Stimulated activated memory B cell treated with anti-CD40 and anti-IgM and Interleukin-4, amounts not matched to agents 10 μg/mL and 1 μg/mL and 100 μg/mL, for 72 hours (primary cell): ENCODE measurements at places on chromosomes 12 and 14.
A peak's percentile ranks its signal among the peaks of the same experiment; 100 is the strongest.

DNA sequence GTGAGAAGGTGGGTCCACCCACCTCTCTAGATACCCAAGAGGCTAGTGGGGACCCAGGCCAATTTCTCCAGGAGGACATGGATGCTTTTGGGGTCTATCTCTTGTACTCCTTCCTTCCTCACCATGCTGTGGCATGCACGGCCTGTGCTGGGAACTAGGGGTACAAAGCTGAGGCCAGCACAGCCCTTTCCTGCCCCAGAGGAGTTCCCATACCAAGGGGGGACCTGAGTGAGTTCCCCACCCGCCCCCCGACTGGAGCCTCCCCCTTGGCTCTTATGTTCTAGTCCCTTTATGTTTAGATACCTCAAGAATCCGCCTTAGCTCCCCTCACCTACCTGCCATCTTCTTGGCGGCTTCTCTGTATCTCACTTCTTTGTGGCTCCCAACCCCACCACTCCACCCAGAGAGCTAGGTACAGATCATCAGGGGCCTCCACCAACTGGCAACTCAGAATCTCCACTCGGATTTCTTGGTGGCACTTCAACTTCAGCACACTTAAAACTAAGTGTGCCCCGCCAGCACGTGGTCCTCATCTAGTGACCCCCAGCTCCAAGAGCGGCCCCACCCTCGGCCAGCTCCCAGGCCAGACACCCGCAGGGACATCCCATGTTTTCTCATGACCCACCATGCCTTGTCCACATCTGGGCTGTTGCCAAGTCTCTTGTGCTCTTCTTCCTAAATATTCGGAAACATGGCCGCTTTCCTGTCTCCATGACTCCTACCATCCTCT is 115.2 kb upstream of the RTL1 start:
- ATAC-seq = no peak

DNA sequence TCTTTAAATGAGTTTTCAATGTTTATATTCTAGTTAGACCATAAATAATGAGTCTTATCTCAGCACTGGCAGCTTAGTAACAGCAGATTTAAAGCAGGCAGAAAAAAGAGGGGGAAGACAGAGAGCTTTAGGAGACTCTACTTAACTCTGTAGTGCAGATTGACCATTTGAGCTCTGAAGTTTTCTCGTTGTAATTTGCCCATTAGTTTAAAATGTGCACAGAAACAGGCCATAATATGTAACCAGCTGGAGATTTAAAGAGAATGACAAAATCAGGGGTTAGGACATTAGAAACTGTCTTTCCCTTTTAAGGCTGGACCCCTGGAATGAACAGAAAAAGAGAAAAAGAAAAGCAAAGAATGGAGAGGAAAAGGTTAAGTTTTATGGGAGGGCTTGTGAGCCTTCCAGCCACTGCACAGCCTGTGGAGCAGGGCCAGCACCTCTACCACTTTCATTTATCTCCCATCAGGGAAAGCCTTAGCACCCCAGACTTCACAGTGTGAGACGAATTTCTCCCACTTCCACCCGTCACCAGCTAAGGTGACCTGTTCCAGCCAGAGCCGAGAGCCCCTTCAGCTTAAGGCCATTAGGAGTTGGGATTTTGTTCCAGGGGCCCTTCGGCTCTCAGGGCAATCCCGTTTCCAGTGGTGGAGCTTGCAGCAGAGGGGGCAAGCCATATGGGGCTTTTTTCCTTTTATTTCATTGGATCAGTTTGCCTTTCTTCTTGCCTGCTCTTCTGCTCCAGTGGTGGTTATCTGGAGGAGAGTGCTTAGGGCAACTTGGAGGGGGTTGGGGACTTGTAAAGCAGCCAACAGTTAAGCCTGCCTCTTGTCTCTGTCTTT is 8.0 kb downstream of the IL22 start:
- ATAC-seq = no peak

DNA sequence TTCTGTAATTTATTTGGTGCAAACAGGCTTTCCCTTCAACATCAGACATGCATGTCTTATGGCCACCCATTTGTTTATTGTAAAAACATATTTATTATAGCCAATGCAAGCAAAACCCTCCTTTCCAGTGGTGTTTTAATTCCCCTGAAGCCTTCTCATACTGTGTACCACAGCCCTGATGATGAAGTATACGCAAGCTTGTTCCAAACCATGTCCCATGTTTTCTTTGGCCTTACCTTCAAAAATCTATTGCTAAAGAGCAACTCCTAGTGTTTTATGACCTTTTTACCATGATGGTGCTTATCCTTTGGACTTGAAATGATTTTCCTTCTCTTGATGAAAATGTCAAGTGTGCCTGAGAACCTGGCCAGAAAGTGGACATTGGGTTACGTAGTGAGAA is 85.9 kb upstream of the CCDC91 start:
- ATAC-seq = no peak

DNA sequence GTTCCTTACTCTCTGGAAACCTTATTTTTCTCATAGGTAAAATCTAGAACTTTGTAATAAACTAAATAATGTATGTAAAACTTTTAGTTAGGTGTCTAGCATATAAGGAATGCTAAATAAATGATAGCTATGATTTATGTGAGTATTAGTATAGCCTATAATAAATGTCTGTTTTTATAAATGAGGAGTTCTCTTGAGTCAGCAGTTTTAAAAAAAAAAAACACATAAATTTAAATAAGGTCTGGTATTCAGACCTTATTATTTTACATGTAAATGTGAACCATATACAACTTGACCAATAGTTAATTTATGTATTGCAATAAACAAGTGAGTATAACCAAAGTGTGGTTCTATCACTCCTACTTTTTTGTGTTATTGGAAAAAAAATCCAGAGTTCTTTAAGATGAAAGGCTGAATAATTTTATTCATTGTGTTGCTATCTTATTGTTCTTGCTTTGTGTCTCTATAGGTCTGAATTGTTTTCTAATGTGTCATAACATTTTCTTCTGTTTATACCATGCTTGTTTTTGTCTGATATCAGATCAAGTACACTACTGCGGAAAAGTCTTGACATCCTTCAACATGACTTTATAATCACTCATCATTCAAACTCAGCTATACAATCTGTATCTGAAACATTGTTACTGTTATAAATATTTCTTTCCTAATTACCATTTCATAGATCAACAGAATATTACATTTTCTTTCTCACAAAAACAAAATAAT is 115.7 kb downstream of the RASSF9 start:
- ATAC-seq = no peak

GRCh38 chr12:12721176-12721751 is 4.1 kb downstream of the CDKN1B start:
- ATAC-seq = no peak

- peak; percentile 55 for ATAC-seq
Observed at GRCh38 chr14:23146351-23146910, 27.4 kb upstream of the CEBPE start.

- ATAC-seq = no peak
Observed at GRCh38 chr14:24417832-24418491, 11.5 kb downstream of the CBLN3 start.

DNA sequence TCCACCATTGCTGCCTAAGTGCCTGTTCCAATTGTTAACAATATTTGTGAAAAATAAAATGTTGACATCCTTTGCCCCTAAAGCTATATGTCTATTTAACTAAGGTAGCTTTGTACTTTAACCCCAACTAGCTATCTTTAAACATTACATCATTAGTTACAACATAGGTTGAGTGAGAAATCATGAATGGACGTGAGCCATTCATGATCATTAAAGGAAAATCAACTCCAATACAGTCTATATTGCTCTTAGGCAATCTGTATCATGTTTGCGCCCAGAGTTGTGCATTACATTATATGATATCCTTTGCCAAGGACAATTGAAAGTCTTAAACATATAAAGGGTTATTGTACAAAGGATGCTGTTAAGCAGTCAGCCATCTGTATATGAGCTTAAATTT is 269.6 kb downstream of the ALX1 start:
- no peak for ATAC-seq

DNA sequence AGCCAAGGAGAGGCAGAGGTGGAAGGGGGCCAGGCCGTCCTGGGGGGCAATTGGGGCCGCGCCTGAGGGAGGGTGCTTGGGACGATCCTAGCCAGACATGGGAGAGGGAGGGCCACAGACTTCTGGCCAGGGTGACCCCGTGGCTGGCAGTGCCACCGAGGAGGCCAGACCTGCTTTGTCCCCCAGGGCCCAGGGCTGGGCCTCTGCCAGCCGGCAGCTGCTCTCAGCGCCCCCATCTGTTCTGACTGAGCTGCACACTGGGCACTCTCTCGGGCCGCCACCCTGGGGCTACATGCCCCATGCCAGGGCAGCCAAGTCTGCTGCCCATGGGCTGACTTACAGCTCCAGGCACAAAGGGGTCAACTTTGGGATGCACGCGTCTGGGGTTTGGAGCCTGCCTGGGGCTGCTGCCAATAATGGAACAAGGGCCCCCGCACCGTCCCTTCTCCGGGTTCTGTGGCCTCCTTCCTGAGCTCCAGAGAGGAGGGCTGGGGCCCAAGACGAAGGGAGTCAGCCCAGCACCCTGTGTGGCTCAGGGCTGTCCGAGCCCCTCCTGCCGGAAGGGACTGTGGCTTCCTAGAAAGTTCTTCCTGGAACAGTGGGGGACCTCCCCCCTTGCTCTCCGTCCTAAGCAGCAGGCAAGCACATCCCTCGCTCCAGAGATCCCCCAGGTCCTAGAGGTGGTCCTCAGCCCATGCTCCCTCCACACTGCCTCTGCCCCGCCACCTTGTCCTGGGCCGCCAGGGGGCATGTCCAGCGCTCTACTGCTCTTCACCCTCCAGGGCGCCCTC is 1.1 kb downstream of the ADSS1 start:
- peak; percentile 2 for ATAC-seq

DNA sequence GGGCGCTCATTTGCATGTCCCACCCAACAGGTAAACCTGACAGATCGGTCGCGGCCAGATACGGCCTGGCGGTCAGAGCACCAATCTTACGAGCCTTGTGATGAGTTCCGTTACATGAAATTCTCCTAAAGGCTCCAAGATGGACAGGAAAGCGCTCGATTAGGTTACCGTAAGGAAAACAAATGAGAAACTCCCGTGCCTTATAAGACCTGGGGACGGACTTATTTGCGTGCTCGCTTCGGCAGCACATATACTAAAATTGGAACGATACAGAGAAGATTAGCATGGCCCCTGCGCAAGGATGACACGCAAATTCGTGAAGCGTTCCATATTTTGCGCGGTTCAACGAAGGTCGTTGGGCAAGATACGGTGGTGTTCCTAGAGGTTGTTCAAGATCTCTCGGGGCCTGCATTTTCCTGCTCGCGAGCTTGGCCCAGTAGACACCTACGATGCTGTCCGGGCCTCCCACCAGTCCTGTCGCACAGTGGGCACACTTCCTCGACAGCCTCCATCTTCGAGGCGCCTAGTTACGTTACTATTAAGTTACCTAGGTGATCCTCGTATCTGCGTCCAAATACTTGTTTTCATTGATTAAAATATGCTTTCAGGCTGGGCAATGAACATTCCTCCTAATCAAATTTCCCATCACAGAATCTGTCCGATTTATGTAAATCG is at the start of gene RNU6-7:
Gene RNU6-7, plus strand, starts transcription at position 230 of the 675 bp plus-strand sequence.
- no peak for ATAC-seq

DNA sequence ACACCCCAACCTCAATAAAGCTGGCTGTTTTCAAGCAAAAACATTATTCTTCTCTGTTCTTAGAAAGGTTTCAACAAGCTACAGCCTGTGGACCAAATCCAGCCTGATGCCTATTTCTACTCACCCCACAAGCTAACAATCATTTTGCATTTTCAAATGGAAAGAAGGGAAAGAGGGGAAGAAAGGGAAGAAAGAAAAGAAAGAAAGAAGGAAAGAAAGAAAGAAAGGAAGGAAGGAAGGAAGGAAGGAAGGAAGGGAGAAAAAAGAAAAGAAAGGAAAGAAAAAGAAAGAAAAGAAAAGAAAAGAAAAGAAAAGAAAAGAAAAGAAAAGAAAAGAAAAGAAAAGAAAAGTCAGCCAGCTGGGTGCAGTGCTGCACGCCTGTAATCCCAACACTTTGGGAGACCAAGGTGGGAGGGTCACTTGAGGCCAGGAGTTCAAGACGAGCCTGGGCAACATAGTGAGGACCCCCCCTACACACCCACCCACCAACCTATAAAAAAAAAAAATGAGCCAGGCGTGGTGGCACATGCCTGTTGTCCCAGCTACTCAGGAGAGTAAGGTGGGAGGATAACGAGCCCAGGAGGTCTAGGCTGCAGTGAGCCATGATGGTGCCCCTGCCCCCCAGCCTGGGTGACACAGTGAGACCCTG is 26.3 kb downstream of the SCARB1 start:
- ATAC-seq = no peak

- peak; percentile 38 for ATAC-seq
Observed at GRCh38 chr12:49827401-49828099, 663 bp downstream of the NCKAP5L start.

GRCh38 chr12:49948866-49949845 is 1.4 kb upstream of the AQP2 start:
- ATAC-seq = no peak

DNA sequence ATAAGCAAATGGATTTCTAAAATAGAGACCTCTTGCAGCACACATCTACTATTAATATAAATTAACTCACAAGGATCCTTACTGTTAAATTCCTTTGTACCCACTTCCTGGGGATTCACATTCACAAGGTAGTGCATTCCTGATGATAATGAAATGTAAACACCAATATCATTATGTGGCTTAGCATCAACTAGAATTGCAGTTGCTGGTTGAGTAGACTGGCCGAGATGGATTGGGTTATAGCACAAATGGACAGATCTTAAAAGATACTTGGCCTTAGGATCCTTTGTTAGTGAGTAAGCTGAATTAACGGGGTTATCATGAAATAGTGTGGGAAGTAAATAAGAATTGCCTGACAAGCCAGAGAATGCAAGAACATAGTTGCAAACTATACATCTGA is 369.1 kb downstream of the AEBP2 start:
- ATAC-seq = no peak

GRCh38 chr14:89987161-89987475 is 31.4 kb downstream of the TDP1 start:
- ATAC-seq = no peak

GRCh38 chr14:31319701-31320100 is 100.6 kb downstream of the HEATR5A start:
- ATAC-seq = no peak

DNA sequence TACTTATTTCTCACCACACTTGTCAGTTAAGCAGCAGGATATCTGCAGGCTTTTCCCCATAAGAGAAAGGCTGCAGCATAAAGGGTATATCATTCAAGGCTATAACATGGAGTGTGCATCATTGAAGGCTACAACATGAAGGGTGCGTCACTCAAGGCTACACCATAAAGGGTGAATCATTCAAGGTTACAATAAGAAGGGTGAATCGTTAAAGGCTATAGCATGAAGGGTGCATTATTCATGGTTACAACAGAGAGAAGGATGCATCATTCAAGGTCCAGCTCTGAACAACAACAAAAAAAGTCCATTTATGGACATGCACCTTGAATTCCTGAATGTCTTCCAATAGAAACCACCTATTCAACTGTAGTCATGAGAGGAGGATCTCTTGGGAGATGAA is 32.8 kb upstream of the LUM start:
- no peak for ATAC-seq
